ENCODE measurements at places on chromosomes 6 and 20.
A peak's percentile ranks its signal among the peaks of the same experiment; 100 is the strongest.

DNA sequence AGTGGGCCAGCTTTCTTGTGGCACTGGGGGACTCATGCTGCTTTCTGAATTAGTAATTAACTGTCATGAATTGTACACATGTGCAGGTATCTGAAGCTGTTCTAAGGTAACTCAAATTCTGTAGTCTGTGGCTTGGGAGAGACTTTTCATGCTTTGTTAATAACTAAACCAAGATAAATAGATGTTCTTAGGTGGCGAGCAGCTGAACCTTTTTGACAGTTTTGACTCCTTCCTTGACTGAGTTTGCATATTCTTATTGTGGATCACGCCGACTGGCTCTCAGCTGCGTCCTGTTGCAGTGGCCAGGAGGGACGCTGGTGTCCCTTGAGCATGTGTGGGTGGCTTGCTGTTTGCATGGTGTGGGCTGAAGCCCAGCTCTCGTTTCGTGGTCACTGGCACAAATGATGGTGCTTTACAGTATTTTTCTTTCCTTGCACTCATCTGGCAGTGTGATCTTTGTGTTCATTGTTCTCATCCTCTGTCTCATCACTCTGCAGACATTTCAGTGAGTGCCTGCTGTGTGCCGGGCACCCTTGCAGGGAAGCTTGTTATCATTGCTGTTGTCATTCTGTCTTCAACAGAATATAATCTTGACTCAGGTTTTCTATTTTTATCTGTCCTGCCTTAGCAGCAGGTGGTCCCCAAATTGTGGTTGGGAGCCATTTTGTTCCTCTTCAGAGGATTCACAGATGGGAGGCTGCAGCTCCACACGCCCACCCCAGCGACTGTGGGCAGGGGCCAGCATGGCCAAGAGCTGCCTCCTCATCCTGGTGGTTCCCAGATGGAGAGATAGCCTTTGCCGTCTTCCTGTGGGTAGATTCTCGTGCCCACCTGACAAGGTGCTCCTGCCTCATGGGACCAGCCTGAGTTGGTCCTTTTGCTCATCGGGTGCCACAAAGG lies 39.6 kb downstream of the DUSP22 start:
- peaks cover 12% of the 10 kb centered on the region for H3K4me1 ChIP-seq
- DNase-seq = no peak
- H3K36me3 ChIP-seq = no peaks in the 10 kb centered on the region
- H3K27me3 ChIP-seq = no peaks in the 10 kb centered on the region
- no peak overlapping the region for H3K27ac ChIP-seq

GRCh38 chr20:32411955-32412706 lies 54.0 kb downstream of the ASXL1 start:
- peaks cover 56% of the 10 kb centered on the region for H3K4me1 ChIP-seq
- DNase-seq = no peak
- peaks cover 21% of the 10 kb centered on the region for H3K36me3 ChIP-seq
- no peaks in the 10 kb centered on the region for H3K27me3 ChIP-seq
- H3K4me3 ChIP-seq = no peak overlapping the region

DNA sequence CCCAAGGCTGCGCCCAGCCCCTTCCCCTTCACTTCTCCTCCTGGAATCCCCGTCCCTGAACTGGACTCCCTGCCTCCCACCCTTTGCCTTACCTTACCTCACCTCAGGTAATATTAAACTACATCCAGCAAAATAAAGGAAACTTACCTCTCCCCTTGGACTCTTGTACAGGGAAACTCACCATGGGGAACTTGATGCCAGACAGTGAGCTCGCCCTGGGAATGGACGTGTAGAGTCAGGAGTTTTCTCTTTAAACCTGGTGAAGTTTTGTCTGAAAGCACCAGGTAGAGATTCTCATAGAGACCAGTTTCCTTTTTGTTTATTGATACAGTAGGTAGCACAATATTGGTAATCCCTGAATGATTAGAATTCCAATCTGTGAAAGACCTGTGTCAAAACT lies 544 bp upstream of the HLA-C start:
- peaks cover 52% of the 10 kb centered on the region for H3K4me1 ChIP-seq
- H3K27ac ChIP-seq = peak overlapping the region; percentile 100
- peak overlapping the region; percentile 99 for H3K4me3 ChIP-seq
- H3K27me3 ChIP-seq = no peaks in the 10 kb centered on the region
- H3K36me3 ChIP-seq = peaks cover 66% of the 10 kb centered on the region
- no peak for DNase-seq

DNA sequence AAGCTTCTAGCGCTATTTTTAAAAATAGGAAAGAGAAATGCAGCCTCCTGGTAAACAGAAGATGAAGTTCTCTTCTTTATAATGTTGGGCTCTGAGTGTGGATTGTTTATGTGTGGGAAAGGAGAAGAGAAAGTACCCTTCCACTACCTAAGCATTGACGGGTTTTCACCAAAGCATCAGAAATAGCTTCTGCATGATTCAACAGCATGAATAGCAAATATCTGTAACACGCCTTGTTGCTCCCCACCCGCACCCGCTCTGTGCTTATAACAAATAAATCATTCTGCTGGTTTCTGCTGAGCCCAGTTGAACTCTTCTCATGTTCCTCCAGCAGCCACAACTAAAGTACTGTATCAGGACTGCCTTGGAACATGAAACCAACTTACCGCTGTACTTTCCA lies 20.7 kb downstream of the TXLNB start:
- H3K27ac ChIP-seq = no peak overlapping the region
- H3K4me3 ChIP-seq = no peak overlapping the region
- H3K27me3 ChIP-seq = no peaks in the 10 kb centered on the region
- no peaks in the 10 kb centered on the region for H3K36me3 ChIP-seq

- H3K27ac ChIP-seq = no peak overlapping the region
- H3K4me3 ChIP-seq = no peak overlapping the region
- no peak for DNase-seq
- no peaks in the 10 kb centered on the region for H3K36me3 ChIP-seq
- no peaks in the 10 kb centered on the region for H3K27me3 ChIP-seq
- no peaks in the 10 kb centered on the region for H3K4me1 ChIP-seq
Measured at GRCh38 chr6:62891065-62891647, 320.1 kb upstream of the FKBP1C start.

DNA sequence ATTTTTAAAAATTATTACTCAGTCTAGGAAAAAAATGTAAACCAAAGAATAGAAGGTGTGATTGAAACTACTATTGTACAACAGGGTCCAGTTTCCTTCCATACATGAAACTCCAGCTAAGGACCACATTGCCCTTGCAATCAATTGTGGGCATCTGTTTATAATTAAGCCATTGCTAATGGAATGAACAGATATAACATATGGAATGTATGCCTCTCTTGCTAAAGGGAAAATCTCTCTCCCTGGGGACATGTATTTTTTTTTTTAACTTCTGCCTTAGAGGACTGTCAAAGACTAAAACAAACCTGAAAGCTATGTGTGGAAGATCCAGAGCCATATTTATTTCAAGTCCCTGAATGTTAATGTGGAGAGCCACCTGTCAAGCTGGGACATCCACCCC lies 336.8 kb upstream of the MANEA start:
- no peak overlapping the region for H3K4me3 ChIP-seq
- no peaks in the 10 kb centered on the region for H3K27me3 ChIP-seq
- no peak overlapping the region for H3K27ac ChIP-seq
- no peaks in the 10 kb centered on the region for H3K4me1 ChIP-seq

Measured in effector memory CD8-positive, alpha-beta T cell (primary cell).